Caudate nucleus (tissue), 63 donors: ENCODE measurements at places on chromosomes 6 and 20.

DNA sequence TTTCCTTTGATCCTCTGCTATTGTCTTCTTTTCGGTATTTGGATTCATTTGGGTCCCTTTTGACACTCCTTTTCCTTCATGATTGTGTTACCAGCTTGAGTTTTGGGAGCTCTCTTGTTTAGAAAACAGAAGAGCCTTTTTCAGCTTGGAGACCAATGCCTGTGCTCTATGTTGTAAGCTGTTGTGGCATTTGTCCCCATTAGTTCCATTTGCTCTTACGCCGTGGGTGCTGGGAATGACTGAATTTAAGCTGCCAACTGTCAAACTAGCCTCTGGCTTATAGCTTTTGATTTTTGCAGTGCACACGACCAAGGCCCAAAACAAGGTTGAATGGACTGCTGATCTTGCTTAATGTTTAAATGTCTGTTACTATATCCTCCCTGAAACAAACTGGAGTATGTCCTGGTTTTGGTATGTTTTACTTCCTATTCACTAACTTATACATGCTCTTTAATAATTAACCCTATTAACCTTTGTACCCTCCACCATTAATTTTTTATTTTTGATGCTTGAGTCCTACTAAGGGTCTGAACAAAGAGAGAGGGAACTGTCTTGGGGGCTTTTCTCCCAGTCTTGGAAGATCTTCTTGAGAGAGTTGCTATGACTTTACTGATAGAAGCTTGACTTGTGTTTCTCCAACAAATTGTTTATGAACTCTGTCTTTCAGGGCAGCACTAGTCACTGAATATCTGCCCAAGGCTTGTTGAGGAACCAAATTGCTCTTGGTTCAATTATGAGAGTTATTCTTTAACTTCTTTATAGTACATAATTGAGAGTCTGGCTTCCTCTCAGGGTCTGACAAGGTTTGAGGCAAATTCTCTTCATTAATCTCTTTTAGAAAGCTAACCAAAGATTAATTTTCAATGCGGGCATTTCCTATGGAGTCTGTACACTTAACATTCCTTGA, 100.3 kb upstream of the SIRPG start:
- DNase-seq = no peak

DNA sequence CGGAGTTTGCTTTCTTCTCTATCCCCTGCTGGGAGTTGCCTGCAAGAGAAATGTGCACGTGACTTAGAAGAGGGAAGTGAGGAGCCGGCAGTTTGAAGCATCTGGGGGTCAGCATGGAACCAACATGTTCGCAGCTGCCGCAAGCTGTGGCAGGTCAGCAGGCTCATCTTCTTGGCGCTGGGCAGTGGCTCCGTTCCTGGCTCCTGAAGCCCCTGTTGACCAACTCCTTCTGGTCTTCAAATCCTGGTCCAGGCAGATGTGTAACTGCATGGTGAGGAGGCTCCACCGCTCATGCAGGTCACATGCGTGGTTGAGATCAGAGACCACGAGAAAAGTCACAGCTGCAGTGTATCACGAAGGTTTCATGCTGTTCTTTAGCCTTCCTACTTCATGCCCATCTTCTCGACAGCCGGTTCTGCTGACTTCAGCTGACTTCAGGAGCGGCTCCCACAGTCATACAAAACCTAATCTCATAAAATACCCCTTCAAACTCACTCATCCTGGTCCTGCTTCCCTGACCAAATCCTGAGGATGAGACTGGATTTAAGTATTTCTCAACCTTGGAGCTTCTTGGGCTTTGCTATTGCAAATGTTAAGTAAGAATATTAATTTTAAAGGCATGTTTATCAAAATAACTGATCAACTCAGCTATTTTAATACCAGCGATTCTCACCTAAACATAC, 44.9 kb upstream of the BCAS1 start:
- DNase-seq = no peak

- peak; percentile 31 for DNase-seq
These were observed 80.3 kb upstream of the HTR1E start for GRCh38 chr6:86856937-86857563.

GRCh38 chr20:35739294-35740163, 2.5 kb downstream of the RBM39 start:
- no peak for DNase-seq

GRCh38 chr6:134235937-134236751, 81.8 kb downstream of the SGK1 start:
- peak; percentile 27 for DNase-seq

DNA sequence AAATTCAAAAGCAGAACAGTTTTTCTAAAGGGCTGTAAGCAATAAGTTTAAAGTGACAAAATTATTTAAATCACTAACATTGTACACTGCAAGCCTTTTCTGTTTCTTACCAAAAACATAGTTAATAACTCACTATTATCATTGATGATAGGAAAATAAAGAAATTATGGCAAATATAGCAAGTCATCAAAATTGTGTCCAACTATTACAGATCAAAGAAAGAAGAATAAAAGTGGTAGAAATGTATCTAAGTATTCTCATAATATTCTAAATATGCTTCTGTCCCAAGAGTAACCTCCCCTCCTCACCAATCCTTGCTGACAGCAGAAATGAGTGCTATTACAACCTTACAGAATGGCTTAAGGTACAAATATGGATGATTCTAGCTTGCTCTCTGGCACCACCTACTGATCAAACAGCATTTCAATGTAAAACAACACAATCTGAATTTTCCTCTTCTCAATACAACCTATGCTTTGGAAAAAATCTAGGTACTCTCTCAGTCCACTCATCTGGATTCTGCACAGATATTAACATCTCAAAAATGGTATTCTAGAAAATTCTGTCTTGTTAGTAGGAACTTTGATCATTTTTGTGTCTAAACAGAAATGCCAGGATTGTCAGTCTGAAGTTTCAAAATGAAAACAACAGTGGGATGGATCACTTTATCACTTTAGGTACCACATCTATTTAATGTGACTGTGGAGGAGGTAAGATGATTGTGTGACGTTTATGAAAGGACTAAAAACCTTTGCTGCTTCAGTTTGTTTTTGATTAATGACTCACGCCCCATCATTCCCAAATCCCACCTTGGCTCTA, 40.9 kb downstream of the ZFP64 start:
- no peak for DNase-seq

GRCh38 chr20:58693226-58694006, 816 bp downstream of the NPEPL1 start:
- no peak for DNase-seq

GRCh38 chr6:126380072-126380583, 40.2 kb downstream of the CENPW start:
- no peak for DNase-seq

DNA sequence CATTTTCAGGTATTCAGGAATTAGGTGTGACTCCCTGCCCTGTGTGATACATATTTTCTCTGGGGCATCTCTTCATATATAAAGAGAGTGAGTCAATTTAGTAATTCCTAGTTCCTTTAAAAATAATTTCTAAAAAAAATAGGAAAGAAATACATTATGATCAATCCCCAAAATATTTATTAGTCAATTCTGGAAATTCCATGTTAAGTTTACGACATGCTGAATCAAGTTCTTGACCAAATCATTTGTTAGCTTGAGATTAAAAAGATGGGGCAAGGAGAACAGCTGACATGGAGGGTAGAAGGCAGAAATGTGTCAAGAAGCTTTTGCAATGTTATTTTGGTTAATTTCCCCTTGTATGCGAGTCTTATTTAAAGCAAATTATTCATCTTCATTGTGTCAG, 22.7 kb upstream of the PRDM1 start:
- no peak for DNase-seq

DNA sequence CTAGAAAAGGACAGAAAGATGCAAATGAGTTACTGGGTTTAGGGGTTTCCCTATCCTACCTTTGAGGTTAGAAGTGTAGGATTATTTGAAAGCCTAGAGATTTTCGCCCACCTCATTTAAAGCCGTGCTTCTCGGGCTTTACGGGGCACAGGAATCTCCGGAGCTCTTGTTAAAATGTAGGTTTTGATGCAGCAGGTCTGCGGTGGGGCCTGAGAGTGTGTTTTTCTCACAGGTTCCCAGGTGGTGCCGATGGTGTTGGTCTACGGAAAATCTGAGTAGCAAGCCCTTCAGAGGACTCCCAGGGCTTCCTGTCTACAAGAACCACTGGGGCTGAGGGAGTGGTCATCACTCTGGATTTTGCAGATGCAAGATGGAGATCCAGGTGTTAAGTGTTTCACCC, 47.5 kb downstream of the TRAM2 start:
- DNase-seq = no peak

- no peak for DNase-seq
These were observed 133.1 kb downstream of the ALDH8A1 start for GRCh38 chr6:134816780-134817179.

DNA sequence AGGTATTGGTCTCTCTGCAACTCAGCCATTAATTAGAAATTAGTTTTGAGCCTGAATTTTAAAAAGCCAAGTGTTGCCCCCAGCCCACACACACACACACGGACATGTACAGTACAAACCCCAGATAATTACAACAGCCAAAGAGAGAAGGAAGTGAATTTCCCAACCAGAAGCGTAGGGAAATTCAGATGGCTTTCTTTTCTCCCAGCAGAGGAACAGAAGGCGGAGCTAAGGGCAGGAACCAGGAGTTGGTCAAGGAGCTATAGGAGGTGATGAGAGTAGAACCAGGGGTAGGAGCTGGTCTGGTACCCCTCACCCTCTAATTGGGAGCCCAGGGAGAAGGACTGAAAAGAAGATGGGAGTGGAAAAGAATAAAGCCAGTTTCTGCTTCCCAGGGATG, 3.9 kb upstream of the ZBTB9 start:
- no peak for DNase-seq

- no peak for DNase-seq
These were observed 76.0 kb downstream of the THBS2 start for GRCh38 chr6:169177516-169178166.

DNA sequence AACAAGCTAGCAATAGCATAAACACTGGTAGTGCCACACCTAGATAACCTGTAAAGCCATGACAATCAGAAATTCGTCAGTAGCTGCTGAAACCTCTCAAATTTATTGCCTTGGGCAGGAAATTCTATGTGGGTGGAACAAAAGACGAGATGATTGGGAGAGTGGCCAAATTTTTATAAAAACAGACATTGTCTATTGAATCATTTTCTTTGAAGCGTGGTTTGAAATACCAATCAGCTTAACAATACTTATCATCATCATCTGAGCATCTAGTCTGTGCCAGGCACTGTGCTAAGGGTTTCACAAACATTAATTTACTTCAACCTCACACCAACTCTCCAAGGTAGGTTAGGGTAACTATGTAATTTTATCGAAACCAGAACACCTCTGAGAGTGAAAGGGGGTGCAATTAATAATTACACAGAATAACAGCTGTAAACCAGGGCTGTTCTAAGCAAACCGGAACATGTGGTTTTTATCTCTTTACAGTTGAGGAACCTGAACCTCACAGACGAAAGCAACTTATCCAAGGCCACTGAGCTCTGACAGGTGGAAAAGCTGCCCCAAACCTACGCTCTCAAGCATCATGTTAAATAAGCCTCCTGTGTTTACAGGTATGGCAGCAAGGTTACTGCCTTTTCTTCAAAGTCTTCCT, 43.4 kb downstream of the NHSL1 start:
- no peak for DNase-seq

DNA sequence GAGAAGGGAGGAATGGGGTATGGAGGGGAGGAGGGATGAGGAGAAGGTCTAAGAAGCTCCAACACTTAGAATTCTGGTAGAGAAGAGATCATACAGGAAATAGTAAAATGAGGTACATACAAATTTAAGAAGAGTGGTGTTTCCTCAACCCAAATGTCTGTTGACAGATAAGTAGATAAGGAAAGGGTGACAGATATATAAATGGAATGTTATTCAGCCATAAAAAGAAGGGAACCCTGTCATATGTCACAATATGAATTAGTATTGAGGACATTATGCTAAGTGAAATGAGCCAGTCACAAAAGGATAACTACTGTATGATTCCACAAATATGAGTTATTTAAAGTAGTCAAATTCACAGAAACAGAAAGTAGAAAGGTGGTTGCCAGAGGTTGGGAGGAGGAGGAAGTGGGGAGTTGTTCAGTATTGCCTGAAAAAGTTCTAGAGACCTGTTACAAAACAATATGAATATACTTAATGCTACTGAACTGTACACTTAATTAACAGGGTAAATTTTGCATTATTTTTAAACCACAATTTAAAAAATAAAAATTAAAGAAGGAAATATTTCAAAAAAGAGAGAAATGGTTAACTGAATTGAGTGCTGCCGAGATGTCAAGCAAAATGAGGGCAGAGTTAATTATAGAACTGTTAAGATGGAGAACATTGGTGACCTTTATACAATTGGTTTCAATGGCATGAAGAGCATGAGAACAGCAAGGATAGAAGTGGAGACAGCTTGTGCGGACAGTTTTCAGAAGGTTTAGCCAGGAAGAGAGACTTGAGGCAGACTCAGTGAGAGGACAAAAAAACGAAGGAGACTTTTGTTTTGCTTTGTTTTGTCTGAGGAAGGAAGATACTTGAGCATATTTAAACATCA, 47.6 kb upstream of the ADGRF4 start:
- no peak for DNase-seq

GRCh38 chr20:14687313-14687712, 349.9 kb upstream of the FLRT3 start:
- DNase-seq = no peak

GRCh38 chr6:119195204-119195603, 116.7 kb upstream of the FAM184A start:
- DNase-seq = no peak

DNA sequence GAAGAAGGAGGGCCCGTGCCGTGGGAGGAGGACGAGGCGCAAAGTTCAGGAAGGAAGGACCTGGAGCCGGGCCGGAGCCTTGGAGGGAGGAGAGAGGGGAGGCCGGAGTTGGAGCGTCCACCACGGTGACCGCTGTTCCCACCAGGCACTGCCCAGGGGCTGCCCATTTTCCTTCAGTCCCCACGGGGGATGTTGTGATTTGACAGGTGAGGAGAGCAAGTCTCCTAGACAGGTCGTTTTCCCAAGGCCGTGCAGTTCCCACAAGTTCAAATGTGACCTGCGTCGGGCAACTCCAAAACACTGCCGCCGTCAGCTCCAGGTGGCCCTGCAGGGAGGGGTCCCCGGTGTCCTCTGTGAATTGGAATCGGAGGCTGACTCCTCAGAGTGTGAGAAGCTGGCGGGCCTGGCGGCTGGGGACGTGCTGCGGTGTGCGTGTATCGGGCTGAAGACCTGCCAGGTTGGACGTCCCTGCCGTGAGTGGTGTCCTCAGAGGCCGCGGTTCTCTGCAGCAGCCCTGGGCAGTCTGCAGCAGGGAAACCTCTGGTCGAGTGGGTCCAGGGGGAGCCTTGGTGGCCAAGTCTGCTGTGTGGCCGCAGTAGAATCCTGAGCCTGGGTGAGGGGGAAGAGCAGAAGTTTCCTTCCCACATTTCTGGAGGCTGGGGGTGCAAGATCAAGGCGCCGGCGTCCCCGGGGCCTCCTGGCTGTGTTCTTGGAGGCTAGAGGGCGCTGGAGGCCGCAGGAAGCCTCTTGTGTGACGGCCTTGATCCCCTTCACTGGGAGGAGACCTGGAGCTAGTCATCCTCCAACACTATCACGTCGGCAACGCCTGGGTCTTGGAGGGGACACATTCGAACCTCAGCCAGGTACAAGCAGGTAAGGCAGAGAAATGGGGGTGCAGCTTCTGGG, 115.1 kb upstream of the FRMD1 start:
- no peak for DNase-seq

DNA sequence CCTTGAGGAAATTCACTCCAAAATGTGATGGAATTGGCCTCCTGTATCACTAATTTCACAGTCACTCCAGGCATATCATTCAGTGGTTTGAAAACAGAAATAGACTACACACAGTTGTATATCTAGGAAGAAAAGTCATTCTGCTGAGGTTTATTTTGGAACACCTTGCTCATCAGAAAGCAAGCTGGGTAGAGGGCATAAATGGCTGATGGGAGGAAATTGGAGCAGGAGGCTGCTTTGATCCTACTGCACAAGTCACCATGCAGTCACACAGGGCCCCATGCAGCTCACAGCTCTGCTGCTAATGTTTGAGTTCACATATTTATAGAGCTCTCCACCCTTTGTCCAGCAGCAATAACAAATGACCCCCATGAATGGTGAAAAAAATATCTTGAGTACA, 12.3 kb downstream of the NHLRC1 start:
- DNase-seq = no peak
